Amygdala (tissue), 56 donors: ENCODE measurements at places on chromosomes 5 and 9.

DNA sequence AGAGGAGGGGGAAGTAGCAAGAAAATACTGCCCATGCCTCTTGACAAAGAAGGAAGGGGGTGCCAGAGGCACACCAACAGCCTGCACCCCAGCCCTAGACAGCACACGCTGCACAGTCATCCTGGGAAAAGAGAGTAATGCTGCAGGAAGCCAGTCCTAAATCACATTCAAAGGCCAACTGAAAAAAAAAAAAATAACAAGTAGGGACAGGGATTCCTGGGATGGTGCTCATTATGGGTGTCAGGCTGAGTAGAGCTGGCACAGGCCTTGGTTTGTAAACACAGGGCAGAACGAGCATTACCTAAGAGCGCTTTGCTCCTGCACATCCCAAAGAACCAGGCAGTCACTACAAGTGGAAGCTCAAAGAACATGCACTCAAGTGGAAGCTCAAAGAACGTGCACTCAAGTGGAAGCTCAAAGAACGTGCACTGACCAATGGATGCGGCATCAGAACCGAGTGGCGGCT lies 7.8 kb downstream of the RAPGEF1 start:
- no peak for DNase-seq

GRCh38 chr9:108271646-108272348 lies 584.0 kb downstream of the ACTL7B start:
- no peak for DNase-seq

GRCh38 chr5:139560752-139561654 lies at the start of gene UBE2D2:
Gene UBE2D2 (plus strand): TSS chr5:139561339. CDS start chr5:139561792, 453 bp downstream.
- DNase-seq = peak; percentile 95

- no peak for DNase-seq
Measured at GRCh38 chr5:41196197-41196596, 17.1 kb downstream of the C6 start.

DNA sequence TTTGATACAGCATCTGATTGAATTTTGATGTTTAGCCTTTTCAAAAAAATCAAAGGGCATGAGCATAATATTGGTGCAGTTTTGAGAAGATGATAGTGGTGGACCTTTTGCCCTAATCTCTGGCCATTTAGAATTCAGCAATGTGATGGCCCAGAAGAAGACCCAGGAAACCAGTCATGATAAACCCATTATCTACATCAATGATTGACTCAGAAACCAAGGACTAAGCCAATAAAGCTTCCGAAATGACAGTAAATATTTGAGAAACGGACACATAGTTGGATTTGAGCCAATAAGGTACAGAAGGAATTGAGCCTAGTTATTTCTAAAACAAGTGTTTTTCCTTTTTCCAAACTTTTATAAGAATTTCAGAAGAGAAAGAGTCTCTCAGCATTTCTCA lies 1158.8 kb upstream of the DMAC1 start:
- DNase-seq = no peak

DNA sequence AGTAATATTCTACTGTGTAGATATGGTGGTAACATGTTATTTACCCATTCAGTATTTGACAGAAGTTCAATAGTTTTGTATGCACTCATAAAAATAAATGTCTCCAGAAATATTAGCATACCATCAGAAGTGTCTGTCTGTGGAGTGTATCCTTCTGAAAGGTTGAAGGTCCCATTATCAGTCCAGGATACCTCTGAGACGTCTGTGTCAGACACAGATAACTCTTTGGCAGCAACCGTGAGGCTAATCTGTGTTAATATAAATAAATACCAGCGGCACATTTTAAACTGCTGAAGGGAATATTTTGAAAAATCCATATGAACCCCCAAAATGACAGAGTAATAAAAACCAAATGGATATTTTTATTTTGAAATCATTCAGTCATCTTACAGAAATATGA lies 11.9 kb upstream of the ZNF622 start:
- no peak for DNase-seq

- no peak for DNase-seq
Measured at GRCh38 chr5:180138976-180139730, 67.6 kb upstream of the RNF130 start.
